Activated naive CD8-positive, alpha-beta T cell treated with anti-CD3 and anti-CD28 coated beads, Interleukin-2, amount 10 ng/mL, durations not matched to agents 7 days and 5 days (primary cell): ENCODE measurements at places on chromosomes 2 and 18. TPM values are rescaled to one million over a fixed set of nuclear protein-coding genes. Genes with fewer than 3 reads are reported as not detected.

GRCh38 chr2:43851011-43851980 is 12.5 kb downstream of the ABCG8 start:
- DNase-seq: no peak

- peak; percentile 25 for DNase-seq
Measured at GRCh38 chr18:79945118-79946042, 6.1 kb downstream of the SLC66A2 start.

- peak; percentile 80 for DNase-seq
Measured at GRCh38 chr2:70948337-70949003, 12.8 kb downstream of the ATP6V1B1 start.

GRCh38 chr2:10348891-10349290 is 46.2 kb downstream of the HPCAL1 start:
- DNase-seq: no peak

- DNase-seq: no peak
Measured at GRCh38 chr2:195313962-195314361, 343.1 kb upstream of the SLC39A10 start.

- DNase-seq: no peak
Measured at GRCh38 chr2:24958411-24958935, 13.3 kb downstream of the DNAJC27 start.

- no peak for DNase-seq
Measured at GRCh38 chr2:208186465-208186864, 3.4 kb downstream of the C2orf80 start.

- no peak for DNase-seq
Measured at GRCh38 chr2:133344849-133345248, 223.4 kb downstream of the NCKAP5 start.

DNA sequence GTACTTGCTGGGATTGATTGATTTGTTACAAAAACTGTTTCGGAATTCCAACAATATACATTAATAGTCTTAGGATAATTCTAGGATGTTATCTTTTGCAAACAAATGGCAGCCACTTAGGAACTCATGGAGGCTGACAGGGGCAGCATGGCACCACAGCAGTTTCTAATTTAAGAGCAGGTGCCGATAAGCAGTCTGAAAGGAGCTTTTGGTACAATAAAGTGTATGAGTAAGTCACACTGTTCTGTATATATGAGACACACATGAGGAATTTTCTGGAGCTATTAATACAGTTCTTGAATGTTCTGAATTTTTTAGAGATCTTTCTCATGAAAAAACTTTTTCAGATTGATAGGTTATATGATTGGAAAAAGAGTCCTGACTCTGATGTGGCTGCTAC is 52.2 kb downstream of the EIF5B start:
- no peak for DNase-seq

- no peak for DNase-seq
Measured at GRCh38 chr2:189639007-189639609, 22.2 kb upstream of the ASNSD1 start.

DNA sequence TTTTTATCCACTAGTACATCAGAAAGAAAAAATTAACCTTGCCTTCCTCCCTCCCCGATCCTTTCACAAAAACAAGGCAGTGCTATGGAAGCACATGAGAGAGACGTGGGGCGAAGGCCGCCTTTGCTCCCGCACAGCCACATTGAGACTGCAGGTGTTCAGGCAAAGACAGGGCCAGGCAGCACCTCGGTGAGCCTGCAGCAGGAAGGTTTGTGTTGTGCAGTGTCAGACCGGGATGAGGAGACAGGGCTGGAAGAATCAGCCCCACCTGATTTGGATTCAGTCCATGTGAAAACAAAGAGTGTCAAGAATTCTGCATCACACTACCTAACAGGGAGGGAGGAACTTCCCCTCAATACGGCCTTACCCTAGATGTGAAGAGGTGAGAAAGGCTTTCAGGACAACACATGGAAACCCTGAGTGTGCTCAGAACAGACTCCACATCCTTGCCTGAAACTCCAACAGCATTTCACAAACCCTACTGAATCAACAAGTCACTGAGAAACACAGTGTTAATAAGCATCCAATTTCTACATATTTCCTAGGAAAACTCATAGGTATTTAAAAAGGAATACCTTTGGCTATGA is 59.6 kb downstream of the HDAC4 start:
- no peak for DNase-seq

- no peak for DNase-seq
Measured at GRCh38 chr2:85251070-85251616, 76.6 kb downstream of the TGOLN2 start.

DNA sequence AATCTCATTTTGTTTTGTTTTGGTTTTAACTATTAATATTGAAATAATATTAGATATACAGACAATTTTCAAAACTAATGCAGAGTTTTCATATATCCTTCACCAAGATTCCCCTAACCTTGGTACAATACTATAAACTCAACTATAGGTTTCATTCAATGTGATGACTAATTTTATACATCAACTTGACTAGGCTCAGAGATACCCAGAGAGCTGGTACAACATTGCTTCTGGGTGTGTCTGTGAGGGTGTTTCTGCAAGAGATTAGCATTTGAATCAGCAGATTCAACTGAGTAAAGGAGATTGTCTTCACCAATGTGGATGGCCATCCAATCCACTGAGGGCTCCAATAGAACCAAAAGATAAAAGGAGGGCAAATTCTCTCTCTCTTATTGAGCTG is 221.3 kb upstream of the CRIM1 start:
- no peak for DNase-seq

GRCh38 chr18:50955253-50955652 is 12.6 kb upstream of the ELAC1 start:
- no peak for DNase-seq

- peak; percentile 92 for DNase-seq
Measured at GRCh38 chr2:102736410-102737409, 25.1 kb upstream of the TMEM182 start.

DNA sequence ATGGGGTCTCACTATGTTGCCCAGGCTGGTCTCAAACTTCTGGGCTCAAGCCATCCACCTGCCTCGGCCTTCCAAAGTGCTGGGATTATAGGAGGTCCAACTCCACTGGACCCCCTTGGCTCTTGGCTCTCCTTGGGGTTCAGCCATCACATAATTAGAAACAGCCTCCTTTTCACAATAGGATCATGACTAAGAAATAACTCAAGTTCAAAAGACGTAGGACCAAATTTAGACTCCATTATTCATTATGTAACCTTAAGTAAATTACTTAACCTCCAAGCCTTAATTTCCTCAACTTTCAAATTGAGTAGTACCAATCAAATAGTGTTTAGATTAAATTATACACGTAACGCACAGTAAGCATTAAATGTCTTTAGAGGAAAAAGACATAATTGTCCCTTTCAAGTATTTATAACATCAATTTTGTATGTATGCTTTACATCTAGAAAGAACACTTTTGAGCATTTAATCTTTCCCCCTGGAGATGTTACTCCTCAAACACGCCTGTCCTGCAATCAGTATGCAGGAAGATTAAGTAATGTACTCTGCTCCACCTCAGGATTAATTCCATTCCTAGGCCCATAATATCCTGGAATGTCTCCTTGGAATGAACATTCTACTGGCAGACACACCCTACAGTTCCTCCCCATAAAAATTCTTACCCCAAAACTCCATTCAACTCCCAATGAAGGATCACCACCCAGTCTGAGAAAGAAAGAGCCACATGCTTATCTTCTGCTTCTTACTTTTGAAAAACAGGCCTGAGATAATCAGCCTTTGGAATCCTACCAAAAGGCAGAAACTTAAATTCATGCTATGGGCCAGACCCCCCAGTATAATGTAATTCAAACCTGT is 49.1 kb downstream of the COBLL1 start:
- DNase-seq: no peak

DNA sequence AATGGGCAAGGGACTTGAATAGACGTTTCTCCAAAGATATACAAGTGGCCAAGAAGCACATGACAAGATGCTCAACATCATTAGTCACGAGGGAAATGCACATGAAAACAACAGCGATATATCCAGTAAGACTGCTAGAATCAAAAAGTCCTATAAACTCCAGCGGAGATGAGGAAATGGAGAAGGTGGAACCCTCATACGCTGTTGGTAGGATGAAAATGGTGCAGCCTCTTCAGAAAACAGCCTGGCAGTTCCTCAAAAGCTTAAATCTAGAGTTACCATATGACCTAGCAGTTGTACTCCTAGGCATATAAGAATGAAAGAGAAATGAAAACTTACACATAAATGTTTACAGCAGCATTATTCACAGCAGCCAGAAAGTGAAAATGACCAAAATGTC is 48.1 kb downstream of the HPCAL1 start:
- DNase-seq: no peak

DNA sequence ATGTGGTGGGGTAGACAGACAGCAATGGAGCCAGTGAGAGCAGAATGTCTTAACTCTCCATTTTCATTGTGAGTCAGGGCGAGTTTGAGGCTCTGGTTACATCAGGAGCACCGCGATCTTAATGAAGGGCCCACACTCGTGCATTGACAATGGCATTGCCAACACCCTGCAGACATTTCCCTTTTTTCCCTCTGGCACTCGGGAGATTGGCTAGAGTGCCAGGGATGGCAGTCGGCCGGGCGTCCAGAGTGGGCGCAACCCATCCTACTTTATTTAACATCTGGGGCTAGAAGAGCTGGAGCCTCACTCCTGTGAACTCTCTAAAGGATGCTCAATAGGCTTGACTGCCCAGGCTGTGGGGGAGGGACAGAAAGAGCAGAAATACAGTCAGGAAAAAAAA is 9.7 kb downstream of the PROKR1 start:
- peak; percentile 38 for DNase-seq

DNA sequence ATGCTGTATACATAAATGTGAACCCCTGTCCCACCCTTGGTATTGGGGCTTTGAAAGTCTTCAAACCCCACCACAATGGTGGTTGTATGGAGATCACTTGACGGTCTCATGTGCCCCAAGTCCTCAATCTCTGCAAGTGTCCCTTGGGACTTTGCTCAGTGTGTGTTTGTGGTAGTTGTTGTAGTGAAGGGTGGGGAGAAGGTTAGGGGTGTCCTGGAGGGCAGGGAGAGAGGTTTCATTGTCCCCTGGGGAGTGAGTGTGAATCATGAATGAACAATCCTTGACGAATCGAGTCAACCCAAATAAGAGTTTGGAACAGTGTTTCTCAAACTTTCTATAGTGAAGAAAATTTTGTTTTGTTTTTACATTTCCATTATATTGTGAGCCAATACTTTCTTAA is 28.1 kb downstream of the COL4A3 start:
- no peak for DNase-seq

DNA sequence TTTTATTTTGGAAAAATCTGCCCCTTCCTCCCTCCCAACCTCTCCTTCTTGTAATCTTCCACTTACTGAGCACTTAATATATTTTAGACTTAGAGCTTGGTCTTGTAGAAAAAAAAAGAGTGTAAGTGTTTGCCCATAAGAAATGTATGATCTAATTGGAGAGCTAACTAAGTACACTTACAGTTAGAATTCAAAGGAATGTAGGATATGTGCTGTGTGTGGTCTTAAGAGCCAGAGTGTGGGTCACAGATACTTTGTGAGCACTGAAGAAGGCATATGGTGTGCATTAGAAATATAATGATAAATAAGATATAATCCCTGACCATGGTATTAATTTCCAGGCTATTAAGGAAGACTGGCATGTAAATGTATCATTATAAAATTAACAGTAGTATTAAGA is 91.8 kb upstream of the ZNF521 start:
- no peak for DNase-seq

GRCh38 chr2:205045706-205046105 is 500.4 kb downstream of the PARD3B start:
- DNase-seq: no peak

- DNase-seq: no peak
Measured at GRCh38 chr2:206408323-206409320, 34.7 kb upstream of the ADAM23 start.

GRCh38 chr2:56542213-56542612 is 358.4 kb downstream of the CCDC85A start:
- no peak for DNase-seq

- peak; percentile 27 for DNase-seq
Measured at GRCh38 chr2:238103465-238104225, 3.5 kb downstream of the ESPNL start.

- no peak for DNase-seq
Measured at GRCh38 chr2:67922080-67922785, 140.6 kb downstream of the C1D start.

- DNase-seq: no peak
Measured at GRCh38 chr2:204673877-204674276, 128.6 kb downstream of the PARD3B start.

- no peak for DNase-seq
Measured at GRCh38 chr2:65425276-65425675, 7.1 kb downstream of the SPRED2 start.

- no peak for DNase-seq
Measured at GRCh38 chr2:29492701-29493100, 377.5 kb downstream of the CLIP4 start.

DNA sequence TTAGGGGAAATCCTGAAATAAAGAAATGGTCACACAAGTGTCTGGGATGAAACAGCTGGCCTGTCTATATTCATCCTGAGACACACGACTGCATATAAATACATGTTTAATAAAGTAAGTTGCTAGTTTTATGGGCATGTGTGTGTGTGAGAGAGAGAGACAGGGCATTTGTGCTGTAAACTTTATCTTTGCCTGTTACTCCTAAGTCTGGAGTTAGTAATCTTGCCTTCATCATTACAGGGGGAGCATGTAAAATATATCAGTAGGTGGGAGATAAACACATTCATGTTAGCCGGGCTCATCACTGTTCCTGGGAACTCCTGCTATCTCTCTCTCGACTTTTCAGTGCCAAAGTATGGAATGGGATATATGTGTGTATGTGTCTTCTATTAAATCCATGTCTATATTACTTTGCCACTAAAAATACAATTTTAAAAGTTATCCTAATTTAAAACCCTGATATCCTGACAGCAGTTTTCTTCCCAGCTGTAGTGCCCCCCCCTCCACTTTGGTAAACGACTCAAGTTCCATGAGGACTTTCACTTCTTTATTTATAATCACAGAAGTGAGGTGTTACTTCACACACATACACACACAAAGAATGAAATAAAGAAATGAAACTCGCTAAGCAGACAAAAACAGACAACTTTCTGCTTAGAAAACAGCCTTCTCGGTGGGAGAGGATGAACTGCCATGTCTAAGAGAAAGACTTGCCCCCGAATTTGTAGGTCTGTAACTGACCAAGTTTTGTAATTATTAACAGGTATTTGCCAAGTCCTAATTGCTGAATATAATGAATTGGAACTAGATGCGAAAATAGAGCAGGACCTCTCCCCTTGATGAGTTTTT is 947 bp downstream of the ZEB2 start:
- DNase-seq: no peak

Gene MZT2A
- total RNA-seq: 233 TPM

Gene CHST9
- total RNA-seq: not detected

Gene MGAT4A
- 152 TPM for total RNA-seq

Gene TEX44
- not detected for total RNA-seq

Gene TTC27
- total RNA-seq: 14.9 TPM

Gene CAPN14
- total RNA-seq: 0.17 TPM

Gene TLX2
- total RNA-seq: 0.69 TPM

Gene SATB2
- 0.06 TPM for total RNA-seq

Gene ONECUT2
- total RNA-seq: not detected

Gene SCG2
- not detected for total RNA-seq

Gene SERPINB3
- not detected for total RNA-seq

Gene ALK
- total RNA-seq: not detected

Gene IL36RN
- not detected for total RNA-seq

Gene BMP10
- total RNA-seq: not detected
